ENCODE measurements at places on chromosomes 3 and 15. TPM values are rescaled to one million over a fixed set of nuclear protein-coding genes. Genes with fewer than 3 reads are reported as not detected.

AEN gene
- total RNA-seq, result 21.5 TPM

ZBTB11 gene
- total RNA-seq, result 14.9 TPM

IGSF11 gene
- not detected for total RNA-seq

SETD2 gene
- total RNA-seq, result 15.4 TPM

RTP1 gene
- not detected for total RNA-seq

BHLHE40 gene
- total RNA-seq, result 83.5 TPM

RPN1 gene
- total RNA-seq, result 259 TPM

TUSC7 gene
- not detected for total RNA-seq
